Liver (tissue), 10 donors: ENCODE measurements at places on chromosomes 6 and 20.

GRCh38 chr20:54056762-54057639 is 13.4 kb downstream of the BCAS1 start:
- no peak for DNase-seq
- H3K27ac ChIP-seq: no peak overlapping the region
- no peaks in the 10 kb centered on the region for H3K27me3 ChIP-seq

DNA sequence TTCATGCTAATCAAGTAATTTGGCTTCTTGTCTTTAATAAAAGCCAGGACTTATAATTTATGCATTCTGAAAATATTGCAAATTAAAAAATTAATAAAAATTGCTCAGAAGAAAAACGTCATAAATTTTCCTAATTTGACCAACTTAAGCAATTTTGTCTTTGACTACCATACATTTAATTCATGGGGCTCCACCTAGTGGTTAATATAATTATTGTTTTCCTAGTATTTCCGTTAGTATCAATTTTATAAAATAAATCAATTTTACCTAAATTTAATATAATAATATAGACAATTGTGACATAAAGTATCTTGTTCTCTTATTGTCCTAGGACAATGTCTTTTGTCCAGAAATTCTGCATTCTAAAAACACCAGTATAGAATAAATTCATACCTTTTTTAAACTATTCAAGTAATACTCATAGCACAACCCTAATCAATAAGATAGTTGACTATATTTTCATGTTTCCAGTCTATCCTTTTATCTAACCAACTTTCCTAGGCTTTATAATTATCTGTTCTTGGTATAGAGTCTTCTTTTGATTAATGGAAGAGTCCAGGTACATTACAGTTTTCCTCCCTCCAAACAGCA is 319.9 kb downstream of the TRDN start:
- H3K36me3 ChIP-seq: no peaks in the 10 kb centered on the region
- H3K27ac ChIP-seq: no peak overlapping the region
- H3K4me1 ChIP-seq: peaks cover 7% of the 10 kb centered on the region
- no peak for DNase-seq

DNA sequence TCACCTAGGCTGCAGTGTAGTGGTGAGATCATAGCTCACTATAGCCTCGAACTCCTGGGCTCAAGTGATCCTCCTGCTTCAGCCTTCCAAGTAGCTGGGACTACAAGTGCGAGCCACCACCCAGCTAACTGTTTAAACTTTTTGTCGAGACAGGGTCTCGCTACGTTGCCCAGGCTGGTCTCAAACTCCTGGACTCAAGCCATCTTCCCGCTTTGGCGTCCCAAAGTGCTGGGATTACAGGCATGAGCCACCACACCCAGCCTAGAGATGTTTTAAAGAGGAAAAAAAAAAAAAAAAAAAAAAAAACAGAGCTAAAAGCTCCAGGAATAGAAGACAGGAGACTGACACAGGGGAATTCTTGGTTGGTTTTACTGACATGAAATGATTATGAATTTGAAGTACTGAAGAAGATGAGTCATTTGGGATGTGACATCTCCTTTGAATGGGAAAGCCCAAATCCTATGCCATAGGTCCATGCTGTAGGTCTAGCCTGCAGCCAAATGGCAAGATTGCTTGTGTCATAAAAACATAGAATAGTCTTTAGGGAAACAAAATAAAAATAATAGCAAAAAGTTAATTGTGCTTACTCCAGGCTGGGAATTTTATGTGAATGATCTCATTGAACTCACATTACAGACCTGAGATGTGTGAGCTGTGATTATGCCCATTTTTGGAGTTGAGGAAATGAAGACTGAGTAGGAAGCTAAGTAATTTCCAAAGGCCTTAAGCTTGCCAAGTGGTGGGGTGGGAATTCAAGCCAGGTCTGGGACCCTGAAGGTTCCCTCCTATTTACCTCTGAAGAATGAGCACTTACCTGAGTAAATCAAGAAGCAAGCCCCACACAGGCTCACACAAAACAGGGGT is 24.3 kb upstream of the NHSL1 start:
- no peaks in the 10 kb centered on the region for H3K36me3 ChIP-seq
- H3K4me3 ChIP-seq: no peak overlapping the region
- H3K4me1 ChIP-seq: peaks cover 12% of the 10 kb centered on the region
- H3K27me3 ChIP-seq: no peaks in the 10 kb centered on the region
- DNase-seq: no peak
- H3K27ac ChIP-seq: no peak overlapping the region

DNA sequence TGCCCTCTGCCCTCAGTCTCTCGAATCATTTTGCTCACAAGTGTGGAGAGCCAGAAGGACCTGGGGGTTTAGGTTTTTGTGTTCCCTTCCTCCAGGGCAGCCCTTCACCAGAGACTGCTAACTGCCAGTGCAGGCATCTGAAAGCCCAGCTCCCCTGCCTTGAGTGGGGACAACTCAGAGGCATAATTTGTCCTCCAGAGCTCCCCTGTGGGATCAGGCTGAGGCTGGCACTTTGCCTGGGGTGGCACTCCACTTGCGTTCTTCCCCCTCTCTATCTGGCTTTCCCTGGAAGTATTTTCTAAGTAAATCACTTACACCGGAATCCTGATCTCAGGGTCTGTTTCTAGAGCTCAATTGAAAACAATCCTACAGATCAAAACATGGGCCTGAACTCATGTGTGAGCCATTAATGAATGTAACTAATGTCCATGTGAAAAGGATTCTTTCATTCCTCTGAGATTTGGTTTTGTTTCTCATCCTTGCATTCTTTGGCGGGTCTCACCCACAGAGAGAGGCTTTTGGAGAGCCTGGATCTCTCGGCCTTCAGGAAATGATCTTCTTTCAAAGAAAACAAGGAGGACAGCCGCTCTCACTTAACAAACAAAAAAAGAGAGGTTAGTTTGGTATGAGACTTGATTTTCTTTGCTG is 125.7 kb upstream of the RIPOR2 start:
- no peaks in the 10 kb centered on the region for H3K27me3 ChIP-seq
- H3K36me3 ChIP-seq: no peaks in the 10 kb centered on the region
- H3K4me1 ChIP-seq: no peaks in the 10 kb centered on the region
- DNase-seq: no peak
- no peak overlapping the region for H3K27ac ChIP-seq
- no peak overlapping the region for H3K4me3 ChIP-seq

DNA sequence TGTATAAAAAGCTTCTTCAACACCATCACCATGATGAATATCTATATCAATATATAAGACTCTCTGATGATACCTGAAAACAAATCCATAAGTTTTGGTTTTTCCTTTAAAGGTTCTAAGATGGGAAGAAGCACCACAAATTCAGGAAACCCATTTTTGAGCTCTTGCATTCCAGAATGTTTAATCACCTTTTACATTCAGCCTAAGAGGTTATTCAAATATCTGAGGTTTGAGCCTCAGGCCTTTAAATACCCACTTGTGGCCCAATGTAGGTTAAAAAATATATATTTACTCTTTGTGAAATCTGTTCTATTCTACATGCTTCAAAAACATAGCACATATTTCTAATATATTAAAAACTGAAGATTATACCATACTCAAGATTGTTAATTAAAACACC is 17.6 kb downstream of the HDAC2 start:
- no peak overlapping the region for H3K4me3 ChIP-seq
- H3K4me1 ChIP-seq: no peaks in the 10 kb centered on the region
- no peaks in the 10 kb centered on the region for H3K27me3 ChIP-seq
- peaks cover 4% of the 10 kb centered on the region for H3K36me3 ChIP-seq
- DNase-seq: no peak
- no peak overlapping the region for H3K27ac ChIP-seq

DNA sequence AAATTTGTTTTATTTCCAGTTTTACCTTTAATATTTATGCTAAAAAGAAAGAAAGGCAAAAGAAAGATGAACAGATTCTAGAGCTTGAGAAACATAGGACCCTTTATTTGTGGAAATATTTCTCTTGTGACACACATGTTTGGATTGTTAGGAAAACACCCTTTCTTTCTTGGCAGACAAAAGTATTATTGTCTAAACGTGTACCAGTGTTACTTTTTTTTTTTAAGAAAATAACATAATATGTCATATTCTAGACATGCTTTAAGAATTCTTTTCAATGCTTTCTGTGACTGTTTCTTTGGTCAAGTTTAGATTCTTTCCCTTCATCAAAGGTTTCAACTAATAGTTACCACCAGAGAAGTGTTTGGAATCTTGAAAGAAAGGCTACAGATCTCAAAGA is 183.4 kb upstream of the CNR1 start:
- no peak for DNase-seq
- no peaks in the 10 kb centered on the region for H3K27me3 ChIP-seq
- no peaks in the 10 kb centered on the region for H3K4me1 ChIP-seq
- no peaks in the 10 kb centered on the region for H3K36me3 ChIP-seq
- no peak overlapping the region for H3K27ac ChIP-seq
- H3K4me3 ChIP-seq: no peak overlapping the region

- H3K27ac ChIP-seq: no peak overlapping the region
- H3K4me1 ChIP-seq: no peaks in the 10 kb centered on the region
- H3K36me3 ChIP-seq: no peaks in the 10 kb centered on the region
- H3K4me3 ChIP-seq: no peak overlapping the region
These were observed 197.8 kb downstream of the OGFRL1 start for GRCh38 chr6:71486461-71486860.

GRCh38 chr6:159020011-159020410 is 20.0 kb upstream of the RSPH3 start:
- no peaks in the 10 kb centered on the region for H3K4me1 ChIP-seq
- H3K4me3 ChIP-seq: no peak overlapping the region
- no peak overlapping the region for H3K27ac ChIP-seq
- H3K27me3 ChIP-seq: no peaks in the 10 kb centered on the region
- no peak for DNase-seq

- DNase-seq: no peak
- H3K27ac ChIP-seq: no peak overlapping the region
- H3K27me3 ChIP-seq: no peaks in the 10 kb centered on the region
- no peak overlapping the region for H3K4me3 ChIP-seq
These were observed 60.9 kb downstream of the EPHA7 start for GRCh38 chr6:93358435-93358834.

- H3K27ac ChIP-seq: no peak overlapping the region
- H3K36me3 ChIP-seq: no peaks in the 10 kb centered on the region
- no peak for DNase-seq
- H3K4me1 ChIP-seq: no peaks in the 10 kb centered on the region
These were observed 64.9 kb downstream of the TNFAIP3 start for GRCh38 chr6:137931849-137932465.

DNA sequence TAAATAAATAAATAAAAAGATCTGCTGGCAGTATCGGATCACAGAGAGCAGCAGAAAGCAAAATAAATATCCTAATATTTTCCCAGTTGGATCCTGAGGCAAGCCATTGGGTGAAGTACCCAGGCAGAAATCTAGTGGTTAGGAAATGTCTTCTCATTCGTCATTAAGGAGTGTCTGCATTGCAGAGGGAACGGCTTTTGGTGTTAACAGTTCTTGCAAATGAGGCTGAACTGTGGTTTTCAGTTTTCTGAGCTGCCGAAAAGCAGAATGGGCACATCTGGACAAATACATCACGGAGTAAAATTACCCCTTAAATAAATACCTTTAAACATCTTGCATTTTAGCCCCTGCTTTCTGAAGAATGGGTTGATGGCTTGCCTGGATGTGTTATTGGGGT is 82.3 kb upstream of the MPC1 start:
- H3K4me1 ChIP-seq: no peaks in the 10 kb centered on the region
- H3K36me3 ChIP-seq: no peaks in the 10 kb centered on the region
- H3K27me3 ChIP-seq: no peaks in the 10 kb centered on the region
- no peak overlapping the region for H3K4me3 ChIP-seq
- no peak overlapping the region for H3K27ac ChIP-seq

DNA sequence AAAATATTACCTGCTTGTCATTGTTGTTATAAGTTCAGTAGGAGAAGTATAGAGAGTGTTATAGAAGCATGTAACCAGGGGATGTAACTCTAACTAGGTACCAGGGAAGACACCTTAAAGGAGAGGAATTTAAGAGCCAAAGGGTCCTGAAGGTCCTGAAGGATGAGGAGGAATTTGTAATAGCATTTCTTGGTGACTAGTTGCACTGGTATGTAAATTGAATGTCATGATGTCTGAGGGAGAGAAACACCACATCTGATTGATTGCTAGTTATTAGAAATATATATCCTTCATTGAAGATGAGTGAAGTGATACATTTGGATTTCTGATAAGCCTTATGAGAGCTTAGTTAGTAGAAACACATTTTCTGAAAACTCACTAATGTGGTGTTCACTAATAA is 643.8 kb downstream of the RFPL4B start:
- H3K27ac ChIP-seq: no peak overlapping the region
